ENCODE measurements at places on chromosomes 16 and 17.
A peak's percentile ranks its signal among the peaks of the same experiment; 100 is the strongest.

DNA sequence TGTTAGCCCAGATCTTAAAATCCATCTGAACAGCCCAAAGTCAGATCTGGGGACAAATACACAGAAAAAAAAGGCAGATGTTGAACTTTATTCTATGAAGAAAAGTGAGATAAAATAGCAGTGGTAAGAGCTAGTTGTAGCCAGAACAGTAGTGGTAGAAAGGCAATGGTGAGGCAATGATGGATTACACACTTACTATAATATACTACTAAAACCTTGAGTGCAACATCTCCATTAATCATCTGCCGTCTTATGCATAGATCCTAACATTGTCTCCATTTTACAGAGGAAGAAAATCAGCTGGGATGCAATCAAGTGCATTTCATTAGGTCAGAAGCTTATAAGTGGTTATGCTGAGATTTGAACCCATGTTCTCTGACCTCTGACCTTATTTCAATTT, 699.6 kb downstream of the CDH11 start:
- no peak for DNase-seq

DNA sequence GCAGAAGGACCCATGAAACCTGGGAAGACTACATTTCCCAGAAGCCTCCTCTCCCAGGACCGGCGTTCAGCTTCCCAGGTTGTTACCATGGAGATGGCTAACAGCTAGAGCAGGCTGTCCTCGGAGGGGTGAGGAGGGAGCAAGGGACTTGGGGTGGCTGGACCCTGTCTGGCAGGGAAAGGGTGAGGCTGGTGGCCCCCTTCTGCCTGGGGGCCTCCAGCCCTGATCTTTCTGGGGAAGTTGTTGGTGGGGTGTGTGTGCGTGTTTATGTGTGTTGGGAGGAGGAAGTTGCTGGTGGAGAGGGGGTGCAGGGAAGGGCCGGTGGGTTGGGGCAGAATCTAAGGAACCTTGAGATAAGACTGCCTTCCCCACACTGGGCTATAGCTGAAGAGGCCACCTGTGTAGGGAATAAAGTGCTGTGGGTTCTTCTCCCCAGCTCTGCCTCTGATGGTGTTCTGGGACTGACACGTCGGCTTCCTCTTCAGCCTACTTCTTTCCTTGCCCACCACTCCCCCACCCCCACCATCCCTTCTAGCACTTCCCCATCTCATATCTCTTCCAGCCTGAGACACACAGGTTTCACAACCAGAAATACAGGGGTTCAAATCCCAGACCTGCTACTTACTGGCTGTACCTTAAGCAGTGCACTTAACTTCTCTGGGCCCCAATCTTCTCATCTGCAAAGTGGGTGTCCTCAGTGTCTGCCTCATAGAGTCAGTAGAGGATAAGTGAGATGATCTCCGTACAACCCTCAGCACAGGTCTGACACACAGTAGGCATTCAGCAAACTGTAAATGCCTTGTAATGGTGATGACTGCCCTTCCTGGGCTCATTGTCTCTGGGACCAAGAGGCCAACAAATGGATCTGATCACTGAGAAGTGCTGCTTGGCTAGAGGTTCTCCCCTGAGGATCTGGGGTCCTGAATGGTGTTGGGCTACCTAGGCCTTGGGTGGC, at the start of gene DRC7:
Gene DRC7 (plus strand): TSS at position 82 of the 955 bp plus-strand sequence. CDS start 3,144 bp downstream, outside the sequence.
- peak; percentile 55 for DNase-seq

DNA sequence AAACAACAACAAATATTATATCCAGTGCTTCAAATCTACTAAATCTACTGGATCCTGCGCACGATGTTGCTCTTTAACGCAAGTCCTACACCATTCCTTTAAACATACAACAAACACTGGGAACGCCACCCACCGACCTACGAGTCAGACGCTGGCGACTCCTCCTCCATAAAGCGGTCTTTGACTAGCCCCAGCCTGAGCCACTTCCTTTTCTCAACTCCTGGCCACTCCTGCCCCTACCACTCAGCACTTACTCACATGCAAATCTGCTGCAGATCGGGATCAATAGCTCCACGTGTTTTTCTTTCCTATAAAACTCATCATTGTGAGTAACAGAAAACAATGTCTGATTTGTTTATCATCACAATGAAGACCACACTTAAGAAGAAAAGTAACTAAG, 32.8 kb upstream of the MNT start:
- DNase-seq: no peak

GRCh38 chr16:81838794-81839193, 59.7 kb downstream of the PLCG2 start:
- no peak for DNase-seq

GRCh38 chr16:85474621-85475217, 138.4 kb upstream of the GSE1 start:
- DNase-seq: no peak

- no peak for DNase-seq
Measured at GRCh38 chr17:27244491-27245223, 49.3 kb upstream of the WSB1 start.

GRCh38 chr16:81864646-81865382, 85.7 kb downstream of the PLCG2 start:
- DNase-seq: no peak

GRCh38 chr16:56946767-56947603, 14.8 kb upstream of the CETP start:
- no peak for DNase-seq

DNA sequence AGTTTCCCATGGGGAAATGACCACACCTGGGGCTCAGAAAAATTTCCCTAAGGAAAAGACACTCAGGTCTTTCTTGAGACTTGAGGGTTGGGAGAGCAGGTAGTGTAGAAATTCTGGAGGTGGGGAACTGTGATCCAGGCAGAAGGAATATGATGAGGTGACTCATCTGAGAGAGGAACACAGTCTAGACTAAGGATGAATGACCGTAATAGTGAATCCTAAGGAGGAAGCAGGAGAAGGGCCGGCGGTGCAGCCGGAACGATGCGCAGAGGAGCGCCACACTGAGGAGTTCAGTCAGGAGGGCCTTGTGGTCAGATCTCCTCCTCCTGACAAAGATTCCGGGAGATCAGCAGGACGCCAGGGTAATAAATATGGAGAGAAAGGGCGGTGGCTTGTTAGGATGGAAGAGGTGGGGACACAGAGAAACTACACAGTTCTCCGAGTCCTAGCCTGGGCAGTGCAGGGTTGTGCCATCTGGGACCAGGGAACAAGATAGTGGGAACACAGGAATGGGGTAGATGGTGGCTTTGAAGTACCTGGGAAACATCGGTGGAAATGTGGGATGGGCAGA, 135.6 kb downstream of the PARN start:
- no peak for DNase-seq

DNA sequence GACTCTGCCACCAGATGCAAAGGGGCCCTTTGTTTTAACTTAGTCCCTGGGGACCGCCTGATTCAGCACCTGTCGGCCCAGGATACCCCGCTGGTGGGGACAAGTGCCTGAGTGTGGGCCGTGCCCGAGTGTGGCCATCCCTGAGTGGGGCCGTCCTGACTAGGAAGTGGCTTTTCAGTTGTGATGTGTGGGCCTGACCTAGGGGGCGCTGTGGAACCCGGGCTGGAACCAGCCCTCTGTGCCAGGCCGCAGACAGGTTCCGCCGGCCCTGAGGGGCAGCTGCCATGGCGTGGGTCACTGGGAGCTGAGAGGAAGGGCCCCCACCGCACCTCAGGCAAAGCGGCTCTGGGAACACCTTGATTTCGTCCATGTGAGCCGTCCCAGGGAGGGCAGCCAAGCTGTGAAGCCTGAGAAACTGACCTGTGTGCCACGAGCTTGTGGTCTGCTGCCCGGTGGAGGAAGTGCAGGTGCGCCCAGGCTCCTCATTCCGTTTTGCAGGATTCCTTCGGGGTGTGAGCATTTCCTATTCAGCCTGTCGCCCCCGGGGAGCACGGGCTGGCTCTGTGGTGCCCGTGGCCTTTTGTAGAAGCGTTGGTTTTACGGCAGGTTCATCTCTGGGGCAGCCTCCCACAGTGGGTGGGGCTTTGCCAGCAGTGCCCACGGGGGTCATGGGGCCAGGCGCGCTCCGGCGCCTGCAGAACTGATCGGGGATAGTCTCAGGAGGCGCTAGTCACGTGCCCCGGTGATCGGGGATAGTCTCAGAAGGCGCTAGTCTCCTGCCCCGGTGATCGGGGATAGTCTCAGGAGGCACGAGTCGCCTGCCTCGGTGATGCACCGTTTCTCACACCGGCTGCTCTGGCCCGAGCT, 5.3 kb downstream of the RPL13 start:
- DNase-seq: peak; percentile 51

- DNase-seq: no peak
Measured at GRCh38 chr17:70109497-70109896, 34.5 kb downstream of the KCNJ16 start.

- DNase-seq: no peak
Measured at GRCh38 chr17:76909971-76910760, 42.0 kb downstream of the MGAT5B start.

DNA sequence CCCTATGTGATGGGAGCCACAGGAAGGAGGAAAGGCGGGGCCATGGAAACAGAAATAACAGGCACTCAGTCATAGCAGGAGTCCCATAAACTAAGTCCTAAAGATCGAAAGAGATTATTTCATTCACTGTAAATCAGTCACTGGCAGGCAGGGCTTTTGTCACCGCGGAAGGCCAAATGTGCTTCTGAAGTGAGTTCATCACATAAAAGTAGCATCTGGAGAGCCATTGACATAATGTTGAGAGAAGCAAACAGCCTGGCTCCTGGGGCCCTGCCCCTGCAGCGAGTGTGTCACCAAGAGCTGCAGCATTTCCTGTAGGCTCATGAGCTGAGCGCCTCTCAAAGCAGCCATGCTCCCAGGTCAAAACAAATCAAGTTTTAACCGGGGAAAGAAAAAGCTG, 476.2 kb downstream of the HAPSTR1 start:
- no peak for DNase-seq

DNA sequence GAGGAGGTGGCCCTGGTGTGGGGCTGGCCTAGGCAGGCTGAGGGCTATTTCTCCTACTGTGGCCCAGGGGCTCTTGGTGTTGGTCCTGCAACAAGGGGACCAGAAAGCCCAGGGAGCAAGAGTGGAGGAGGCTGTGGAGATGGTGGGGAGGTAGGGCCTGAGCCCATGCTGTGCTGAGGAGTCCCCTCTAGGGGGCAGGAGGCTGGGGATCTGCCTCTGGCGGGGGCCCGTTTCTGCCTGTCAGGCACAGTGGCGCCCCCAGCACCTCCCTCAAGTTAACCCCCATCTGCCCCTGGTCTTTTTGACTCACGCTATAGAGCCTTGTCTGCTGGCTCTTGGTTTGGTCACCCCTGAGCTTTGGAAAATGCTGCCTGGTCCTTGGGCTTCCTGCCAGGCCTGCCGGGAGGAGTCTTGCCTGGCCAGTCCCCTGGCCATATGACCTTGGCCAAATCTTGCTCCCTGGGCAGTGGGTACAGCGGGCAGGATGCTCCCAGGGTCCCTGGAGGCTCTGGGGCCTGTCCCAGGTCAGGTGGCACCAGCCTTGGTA, 5.9 kb downstream of the BAIAP2 start:
- DNase-seq: no peak

DNA sequence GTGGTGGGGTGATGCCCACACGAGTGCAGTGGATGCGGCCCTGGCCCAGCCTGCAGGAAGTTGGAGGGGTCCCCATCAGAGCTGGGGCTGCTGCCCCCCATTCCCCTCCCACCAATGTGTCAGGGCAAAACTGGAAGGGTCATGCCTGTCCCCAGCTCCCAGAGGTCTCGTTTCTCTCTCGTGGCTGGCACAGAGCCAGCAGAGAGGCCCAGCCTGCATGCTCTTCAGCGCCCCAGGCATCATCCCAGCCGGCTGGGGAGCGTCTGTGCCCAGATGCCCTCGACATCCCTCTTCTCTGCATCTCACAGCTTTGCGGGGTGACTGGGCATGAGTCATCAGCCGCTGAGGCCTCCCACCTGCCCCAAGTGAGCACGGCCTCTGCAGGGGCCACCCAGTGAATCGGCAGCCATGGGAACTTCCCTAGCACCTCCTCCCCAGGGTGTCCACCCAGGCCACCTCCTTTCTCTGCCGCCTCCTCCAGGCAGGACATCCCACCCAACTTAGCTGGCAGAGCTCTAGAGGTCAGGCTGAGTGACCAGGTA, 9.8 kb upstream of the CSNK1D start:
- peak; percentile 38 for DNase-seq

GRCh38 chr16:48905632-48906505, 295.9 kb upstream of the N4BP1 start:
- no peak for DNase-seq

DNA sequence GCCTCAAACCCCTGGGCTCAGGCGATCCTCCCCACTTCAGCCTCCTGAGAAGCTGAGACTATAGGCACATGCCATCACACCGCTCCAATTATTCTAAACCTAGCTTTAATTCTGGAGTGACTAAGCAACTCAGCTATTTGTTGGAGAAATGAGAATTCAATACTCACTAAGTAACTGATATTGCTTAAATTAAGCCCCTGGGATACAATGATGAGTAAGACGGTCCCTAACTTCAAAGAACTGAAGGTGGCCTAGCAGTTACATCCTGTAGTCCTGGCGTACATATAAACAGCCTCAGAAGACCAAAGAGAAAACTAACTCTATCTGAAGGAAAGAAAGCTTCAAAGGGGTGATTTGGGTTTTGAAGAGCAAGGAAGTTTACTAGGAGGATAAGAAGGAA, 25.0 kb downstream of the XPO6 start:
- DNase-seq: no peak

- no peak for DNase-seq
Measured at GRCh38 chr16:86836503-86837129, 258.3 kb downstream of the FOXL1 start.

GRCh38 chr16:71711789-71712188, 12.7 kb downstream of the PHLPP2 start:
- no peak for DNase-seq

DNA sequence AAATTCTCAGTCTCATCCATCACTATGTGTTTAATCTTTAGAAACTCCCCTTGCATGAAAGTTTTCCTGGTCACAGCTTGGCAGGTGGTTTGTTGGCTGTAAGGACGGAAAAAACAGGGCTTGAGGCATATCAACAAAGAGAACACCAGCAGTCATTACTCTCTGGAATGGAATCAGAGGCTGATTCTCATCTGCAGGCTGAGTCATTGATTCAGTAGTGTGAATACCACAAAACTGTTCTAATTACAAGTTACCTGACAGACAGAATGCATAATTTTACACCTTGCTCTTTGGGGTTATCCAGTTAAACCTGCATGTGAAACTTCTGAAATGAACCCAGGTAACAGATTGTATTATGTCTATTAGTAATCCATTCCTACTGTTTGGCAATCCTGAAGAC, 11.5 kb upstream of the SLFN12L start:
- no peak for DNase-seq

DNA sequence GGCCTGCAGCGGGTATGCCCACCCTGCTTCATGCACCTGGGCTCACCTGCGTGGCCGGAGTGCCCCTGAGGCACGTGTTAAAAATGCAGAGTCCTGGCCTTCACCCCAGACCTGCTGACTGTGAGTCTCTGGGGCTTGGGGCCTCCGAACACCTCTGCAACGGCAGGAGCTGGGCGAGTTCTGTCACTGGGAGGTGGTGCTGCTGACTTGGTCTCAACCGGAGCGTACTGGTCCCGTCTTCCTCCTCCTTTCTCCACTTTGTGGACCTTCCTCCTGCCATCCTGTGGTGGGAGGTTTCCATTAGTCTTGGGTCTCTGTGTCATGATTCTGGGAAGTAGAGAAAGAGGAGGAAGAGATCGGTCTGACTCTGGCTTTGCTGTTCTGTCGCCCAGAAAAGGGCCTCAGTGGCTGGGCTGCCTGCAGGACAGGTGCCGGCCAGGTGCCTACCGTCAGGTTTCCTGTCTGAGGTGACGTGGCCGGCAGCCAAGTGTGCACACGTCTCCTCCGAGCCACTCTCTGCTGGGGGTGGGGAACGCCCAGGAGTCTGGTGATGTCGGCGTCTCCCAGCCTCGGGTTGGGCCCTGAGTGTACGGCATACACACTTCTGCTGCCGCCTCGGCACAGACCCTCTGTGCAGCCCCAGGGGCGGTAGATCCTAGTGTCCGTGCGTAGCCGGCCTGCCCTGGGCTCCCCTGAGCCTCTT, 6.9 kb downstream of the TSC2 start:
- DNase-seq: no peak

GRCh38 chr17:31058976-31059375, 35.8 kb upstream of the NF1 start:
- DNase-seq: no peak
